SIG-M5 (cell line): ENCODE measurements at places on chromosomes 5 and 9.

DNA sequence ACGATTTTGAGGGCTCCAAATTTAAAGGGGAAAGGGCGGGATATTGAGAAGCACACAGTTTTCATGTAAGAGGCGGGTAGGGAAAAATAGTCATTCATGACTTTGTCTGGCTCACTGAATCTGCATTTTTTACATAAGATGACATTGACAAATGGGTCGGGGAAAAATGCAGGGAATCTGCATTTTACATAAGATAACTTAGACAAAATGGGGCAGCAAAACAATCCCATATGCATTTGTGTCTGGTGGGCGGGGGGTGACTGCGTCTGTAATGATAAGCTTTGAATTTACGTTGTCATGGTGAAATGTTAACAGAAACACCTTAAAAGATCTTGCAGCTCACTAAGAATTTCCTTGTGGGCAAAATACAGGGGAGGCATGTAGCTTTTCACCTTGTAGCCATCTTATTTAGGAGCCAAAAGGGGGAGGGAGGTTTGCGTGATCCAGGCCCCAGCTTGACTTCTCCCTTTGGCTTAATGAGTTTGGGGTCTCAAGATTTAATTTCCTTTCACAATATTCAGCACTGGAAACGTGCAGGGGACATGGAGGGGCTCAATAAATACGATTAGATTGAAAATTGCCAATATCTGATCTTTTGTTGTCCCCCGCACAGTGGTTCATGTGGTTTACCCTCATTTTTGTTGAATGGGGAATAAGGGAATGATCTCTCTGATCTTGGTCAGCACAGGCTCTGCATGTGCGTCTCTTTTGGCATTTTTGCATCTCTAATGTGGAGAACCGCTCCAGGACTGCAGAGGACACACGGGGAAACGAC is 41.1 kb upstream of the GADD45G start:
- DNase-seq = no peak

DNA sequence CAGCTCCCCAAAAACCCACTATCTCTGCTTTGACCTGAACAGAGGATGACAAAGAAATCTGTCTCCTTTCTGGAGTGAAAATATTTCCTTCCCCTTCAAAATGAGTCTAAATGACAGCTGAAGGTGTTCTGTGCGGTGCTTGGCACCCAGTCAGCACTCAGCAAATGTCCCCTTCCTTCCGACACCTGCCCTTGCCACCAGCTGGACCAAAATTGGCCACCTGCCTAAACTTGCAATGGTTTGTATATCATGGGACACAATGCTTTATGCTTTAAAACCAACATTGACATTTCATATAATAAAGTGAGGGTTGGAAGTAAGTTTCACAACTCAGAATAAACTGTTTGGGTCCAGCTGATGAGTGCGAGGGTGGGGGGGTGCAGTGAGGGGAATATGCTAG is 7.5 kb upstream of the TTC1 start:
- DNase-seq = no peak

DNA sequence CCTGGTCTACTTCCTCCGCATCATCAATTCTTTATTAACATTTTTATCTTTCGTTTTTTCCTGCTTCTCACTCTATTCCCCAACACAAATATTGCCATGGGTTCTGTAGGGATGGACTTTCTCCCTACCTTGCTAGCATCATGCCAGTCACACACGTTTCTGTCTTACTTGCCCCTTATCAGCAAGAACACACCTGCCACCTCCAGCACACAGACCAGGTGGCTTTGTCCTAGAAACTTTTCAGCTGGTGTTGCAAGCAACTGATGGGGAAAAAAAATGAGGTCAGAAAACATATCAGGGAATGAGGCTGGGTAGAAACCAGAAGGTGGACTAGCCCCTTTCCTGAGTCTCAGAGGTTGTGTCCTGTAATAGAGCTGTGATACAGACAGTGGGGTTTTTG is 5.8 kb downstream of the SH3RF2 start:
- DNase-seq = no peak

- no peak for DNase-seq
Observed at GRCh38 chr9:34545497-34545896, 22.7 kb upstream of the ENHO start.

GRCh38 chr5:131571669-131572168 is 63.3 kb downstream of the RAPGEF6 start:
- no peak for DNase-seq

DNA sequence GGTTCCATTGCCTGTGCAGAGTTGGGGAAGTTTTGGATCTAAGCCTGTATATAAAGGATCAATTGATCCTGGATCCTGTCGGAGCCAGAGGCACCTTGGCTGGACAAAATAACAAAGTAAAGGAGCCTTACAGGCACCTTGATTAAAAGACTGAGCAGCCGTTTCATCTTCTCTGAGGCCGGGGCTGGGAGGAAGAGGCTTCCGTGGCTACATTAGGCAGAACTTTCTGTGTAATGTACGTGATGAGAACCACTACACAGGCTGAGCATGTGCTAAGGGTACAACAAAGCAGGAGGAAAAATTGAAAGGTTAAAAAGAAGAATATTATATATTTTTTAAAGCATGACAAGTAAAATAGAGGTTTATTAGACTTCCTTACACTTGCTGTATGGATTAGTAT is 37.0 kb downstream of the IL31RA start:
- DNase-seq = no peak

- no peak for DNase-seq
Observed at GRCh38 chr9:119697996-119698395, 328.8 kb upstream of the BRINP1 start.

- no peak for DNase-seq
Observed at GRCh38 chr5:473551-474192, 30.7 kb downstream of the EXOC3 start.

- no peak for DNase-seq
Observed at GRCh38 chr5:50666261-50667022, at the start of gene PARP8. Gene PARP8, plus strand, starts transcription at chr5:50666637. Its CDS starts 459 bp downstream, at chr5:50667096.

GRCh38 chr5:131322926-131323325 is 59.1 kb downstream of the CDC42SE2 start:
- no peak for DNase-seq

DNA sequence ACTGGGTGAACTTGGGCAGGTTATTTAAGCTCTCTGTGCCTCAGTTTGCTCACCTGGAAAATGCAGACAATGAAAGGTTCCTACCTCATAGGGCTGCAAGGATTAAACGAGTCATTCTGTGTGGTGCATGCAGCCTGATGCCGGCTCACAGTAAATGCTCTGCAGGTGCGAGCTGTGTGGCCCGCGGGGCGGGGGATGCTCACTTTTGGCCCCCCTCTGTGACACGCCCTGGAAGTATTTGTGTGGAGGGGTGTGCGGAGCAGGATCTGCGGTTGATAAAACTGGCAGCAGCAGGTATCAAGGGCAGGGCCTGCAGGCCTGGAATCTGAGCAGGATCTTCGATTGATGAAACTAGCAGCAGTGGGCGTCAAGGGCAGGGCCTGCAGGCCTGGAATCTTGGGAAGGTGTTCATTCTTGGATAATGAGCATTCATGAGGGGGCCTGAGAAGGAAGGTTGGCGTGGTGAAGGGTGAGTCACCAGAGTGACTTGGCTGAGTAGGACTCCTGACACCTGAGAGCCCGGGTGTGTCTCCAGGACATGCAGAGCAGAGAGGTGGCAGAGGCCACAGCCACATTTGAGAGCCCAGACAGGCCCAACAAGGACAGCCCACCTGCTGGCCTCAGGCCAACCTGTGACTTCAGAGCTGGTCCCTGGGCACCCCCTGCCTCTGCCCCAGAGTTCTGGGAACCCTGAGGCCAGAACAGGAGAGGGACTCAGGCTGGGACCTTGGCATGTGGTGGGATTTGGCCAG is 11.9 kb downstream of the UNC5A start:
- DNase-seq = no peak

GRCh38 chr5:135423146-135423845 is 23.9 kb downstream of the DCANP1 start:
- DNase-seq = peak; percentile 57

DNA sequence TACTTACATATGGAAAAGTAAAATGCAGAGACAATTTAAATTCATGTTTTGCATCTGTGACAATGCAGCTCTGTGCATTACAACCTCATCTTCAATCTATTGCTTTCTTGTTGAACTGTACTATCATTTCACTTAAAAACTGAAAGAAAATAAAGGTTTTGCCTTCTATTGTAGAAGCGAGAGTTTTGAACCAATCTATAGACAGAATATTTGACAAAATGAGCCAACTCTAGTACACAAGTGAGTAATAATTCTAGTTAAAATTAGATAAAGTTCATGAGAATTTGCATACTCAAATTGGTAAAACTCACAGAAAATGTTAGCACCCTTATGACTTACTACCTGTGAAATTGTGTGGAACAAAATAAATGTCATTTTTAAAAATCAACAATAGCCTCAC is 123.7 kb downstream of the EDIL3 start:
- DNase-seq = no peak

DNA sequence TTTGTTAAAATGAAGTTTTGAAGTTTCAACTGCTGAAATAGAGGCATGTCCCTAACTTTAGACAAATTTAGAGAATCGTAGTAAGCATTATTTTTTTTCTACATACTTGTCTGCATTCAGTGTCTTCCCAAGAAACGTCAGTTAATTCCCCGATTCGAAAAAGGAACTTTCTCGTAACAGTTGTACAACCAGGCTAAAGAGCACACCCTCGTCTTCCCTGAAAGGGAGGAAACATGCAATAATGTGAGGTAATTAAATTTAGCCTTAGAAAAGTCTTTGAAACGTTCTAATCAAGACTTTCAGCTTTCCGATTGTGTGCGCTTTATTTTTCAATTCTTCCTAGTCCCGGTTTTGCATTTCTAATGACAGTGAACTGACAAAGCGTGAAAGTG is 374 bp upstream of the SLC1A3 start:
- no peak for DNase-seq

GRCh38 chr9:135552698-135553171 is 6.8 kb downstream of the OBP2A start:
- DNase-seq = no peak

DNA sequence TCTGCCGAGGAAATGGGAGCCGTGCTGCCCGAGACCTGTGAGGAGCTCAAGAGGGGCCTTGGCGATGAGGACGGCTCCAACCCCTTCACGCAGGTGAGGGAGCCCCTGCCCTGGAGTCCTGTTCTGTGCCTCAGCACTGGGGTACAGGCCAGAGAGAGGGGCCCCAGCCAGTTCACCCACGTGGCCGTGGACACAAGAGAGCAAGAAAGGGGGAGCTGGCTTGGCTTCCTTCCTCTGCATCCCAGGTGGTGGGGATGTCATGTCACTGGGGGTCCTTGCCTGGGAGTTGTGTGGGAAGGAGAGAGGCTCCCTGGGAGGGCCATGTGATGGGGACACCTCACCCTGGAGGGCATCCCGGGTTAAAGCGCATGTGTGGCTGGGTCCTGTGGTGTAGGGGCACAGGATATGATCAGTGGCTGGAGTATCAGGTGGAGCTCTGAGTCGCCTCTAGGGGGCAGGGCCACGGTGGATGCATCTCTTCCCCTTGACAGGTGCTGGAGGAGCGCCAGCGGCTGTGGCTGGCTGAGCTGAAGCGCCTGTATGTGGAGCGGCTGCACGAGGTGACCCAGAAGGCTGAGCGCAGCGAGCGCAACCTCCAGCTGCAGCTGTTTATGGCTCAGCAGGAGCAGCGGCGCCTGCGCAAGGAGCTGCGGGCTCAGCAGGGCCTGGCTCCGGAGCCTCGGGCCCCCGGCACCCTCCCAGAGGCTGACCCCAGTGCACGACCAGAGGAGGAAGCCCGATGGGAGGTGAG is 7.5 kb downstream of the N4BP3 start:
- peak; percentile 16 for DNase-seq

- DNase-seq = no peak
Observed at GRCh38 chr5:158591301-158591863, 508.3 kb downstream of the EBF1 start.

- DNase-seq = no peak
Observed at GRCh38 chr5:68644971-68645370, 429.4 kb downstream of the PIK3R1 start.

DNA sequence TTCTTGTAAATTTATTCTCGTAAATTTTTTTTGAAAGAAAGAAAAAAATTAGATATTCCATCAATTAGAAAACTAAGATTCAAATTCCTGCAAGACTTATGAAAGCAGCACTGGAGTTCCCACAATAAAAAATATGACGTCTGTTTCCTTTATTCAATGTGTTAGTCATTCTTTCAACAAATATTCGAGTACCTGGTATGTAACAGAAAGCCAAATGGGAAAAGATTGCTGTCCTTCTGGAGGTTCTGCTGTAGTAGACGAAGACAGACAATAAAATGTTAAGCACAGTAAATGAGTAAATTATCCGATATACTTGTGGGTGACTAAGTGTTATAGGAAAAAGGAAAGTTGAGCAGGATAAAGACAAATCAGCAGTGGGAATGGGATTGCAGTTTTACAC is 92.2 kb downstream of the ADAMTSL1 start:
- DNase-seq = no peak

DNA sequence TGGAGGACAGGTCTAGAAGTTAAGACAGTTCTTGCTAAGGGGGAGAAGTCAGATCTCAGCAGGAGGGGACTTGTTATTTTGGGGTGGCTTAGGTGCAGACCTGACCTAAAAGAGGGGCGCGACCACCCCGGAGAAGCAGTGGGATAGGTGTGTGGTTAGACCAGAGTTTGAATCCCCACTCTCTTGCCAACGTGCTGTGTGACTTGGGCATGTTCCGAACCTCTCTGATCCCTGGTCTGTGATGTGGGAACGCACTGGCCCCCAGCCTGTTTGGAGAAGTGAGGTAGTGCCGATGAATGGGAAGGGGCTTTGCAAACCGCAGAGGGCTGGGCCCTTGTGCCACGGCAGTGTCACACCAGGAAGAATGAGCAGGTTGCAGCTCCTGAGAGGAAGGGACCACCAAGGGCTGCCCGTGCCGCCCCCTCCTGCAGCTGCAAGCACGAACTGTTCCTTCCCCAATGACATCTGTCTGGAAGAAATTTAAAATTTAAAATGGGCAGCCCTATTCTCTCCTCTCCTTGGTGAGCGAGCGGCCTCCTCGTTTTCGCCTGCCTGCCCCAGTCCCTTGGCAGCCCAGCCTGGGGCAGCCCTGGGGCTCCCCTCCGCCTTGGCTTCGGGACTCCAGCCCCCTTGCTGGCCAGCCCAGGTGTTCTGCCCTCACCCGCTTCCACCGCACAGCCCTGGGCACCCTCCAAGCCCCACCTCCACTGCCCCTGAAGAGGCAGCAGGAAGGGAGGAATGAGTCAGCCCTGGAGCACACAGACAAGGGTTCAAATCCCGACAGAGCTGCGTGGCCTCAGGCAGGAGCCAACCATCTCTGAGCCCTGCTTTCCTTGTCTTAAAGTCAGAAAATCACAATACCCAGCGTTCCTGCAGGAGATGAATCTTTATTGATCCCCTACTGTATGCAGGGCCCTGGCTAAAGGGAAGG is 1.6 kb downstream of the FIBCD1 start:
- no peak for DNase-seq

- DNase-seq = peak; percentile 21
Observed at GRCh38 chr5:50559955-50560354, 106.5 kb upstream of the PARP8 start.

DNA sequence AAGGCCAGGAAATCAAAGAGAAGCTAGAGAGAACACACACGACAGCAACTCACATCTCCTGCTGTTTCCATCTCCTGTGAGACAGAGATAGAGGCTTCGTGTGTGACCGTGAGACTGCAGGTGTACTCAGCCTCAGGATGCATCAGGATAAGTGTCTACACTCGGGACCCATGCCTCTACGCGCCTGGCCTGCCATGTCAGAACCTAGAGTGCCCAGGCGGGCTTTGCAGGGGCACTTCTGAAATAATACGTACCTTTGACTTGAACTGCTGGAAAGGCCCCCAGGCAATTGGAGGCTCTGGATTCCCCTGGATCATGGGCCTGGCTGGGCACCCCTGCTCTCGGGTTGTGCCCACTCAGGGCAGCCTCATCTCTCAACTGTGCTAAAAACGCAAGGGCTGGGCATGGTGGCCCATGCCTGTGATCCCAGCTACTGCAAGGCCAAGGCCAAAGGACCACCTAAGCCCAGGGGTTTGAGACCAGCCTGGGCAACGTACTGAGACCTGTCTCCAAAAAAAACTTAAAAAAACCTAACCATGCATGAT is 13.0 kb downstream of the CLPTM1L start:
- DNase-seq = no peak
